ENCODE measurements at places on chromosomes 4 and X.
A peak's percentile ranks its signal among the peaks of the same experiment; 100 is the strongest.

DNA sequence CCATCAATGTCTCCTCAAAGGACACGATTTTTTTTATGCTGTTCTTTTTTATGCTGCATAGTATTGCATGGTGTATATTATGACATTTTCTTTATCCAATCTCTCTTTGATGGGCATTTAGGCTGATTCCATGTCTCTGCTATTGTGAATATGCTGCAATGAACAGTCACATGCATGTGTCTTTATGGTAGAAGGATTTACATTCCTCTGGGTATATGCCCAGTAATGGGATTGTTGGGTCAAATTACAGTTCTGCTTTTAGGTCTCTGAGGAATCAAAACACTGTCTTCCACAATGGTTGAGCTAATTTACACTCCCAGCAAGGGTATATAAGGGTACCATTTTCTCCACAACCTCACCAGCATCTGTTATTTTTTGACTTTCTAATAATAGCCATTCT, 113.9 kb downstream of the GRIA3 start:
- no peak for ATAC-seq

- no peak for ATAC-seq
Measured at GRCh38 chrX:139299309-139299708, 231.2 kb upstream of the F9 start.

- ATAC-seq: peak; percentile 23
Measured at GRCh38 chr4:41572516-41572915, 34.6 kb downstream of the LIMCH1 start.

- ATAC-seq: peak; percentile 36
Measured at GRCh38 chrX:2828959-2829411, 255 bp downstream of the GYG2 start.

DNA sequence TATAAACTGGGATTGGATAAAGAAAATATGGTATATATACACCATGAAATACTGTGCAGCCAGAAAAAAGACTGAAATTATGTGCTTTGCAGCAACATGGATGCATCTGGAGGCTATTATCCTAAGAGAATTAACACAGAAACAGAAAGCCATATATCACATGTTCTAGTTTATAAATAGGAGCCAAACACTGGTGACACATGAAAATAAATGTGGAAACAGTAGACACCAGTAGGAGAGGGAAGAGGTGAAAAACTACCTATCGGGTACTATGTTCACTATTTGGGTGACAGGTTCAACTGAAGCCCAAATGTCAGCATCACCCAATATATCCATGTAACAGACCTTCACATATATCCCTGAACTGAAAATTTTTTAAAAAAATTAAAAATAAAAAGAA, 725.1 kb downstream of the C4orf33 start:
- ATAC-seq: no peak

DNA sequence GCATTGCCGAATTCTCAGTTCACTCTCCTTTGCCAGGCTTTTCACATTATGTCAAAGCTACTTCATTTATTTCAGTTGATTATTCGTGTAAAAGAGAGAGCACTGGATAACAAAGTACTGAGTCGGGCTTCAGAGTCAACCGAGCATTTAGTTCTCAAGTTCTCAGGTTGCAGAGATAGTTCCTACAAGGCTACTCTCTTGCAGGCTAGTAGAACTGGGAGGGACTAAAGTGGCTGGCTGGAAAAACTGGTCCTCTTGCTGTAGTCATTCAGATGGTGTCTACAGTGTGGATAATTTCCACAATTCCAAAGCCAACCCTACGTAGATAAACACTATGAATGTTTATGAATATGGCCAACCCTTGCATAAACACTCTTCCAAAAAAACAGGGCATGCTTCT, 4.6 kb upstream of the CCNG2 start:
- no peak for ATAC-seq

DNA sequence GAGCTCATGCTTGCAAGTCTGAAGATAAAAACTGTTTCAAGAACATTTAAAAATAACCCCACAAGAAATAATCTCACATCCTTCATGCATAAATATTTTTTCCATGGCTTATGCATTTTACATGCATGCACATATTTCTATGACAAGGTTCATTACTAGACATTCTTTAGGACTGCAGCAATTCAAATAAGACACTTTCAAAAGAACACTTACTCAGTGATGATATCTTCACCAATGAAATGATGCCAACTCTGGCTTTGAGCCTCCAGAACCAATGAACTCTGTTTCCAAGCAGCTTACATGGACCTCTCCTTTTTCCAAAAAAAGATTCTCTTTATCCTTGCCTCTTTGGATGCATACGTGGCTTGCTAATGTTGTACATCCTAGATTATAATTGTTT, 279.9 kb downstream of the ADAM29 start:
- ATAC-seq: no peak

- ATAC-seq: no peak
Measured at GRCh38 chr4:183470821-183471220, 26.4 kb downstream of the CDKN2AIP start.

Measured in gastroesophageal sphincter (tissue), 4 donors.